ENCODE measurements at places on chromosomes 6 and 20. TPM values are rescaled to one million over a fixed set of nuclear protein-coding genes. Genes with fewer than 3 reads are reported as not detected.

The SIRPB1 gene
- total RNA-seq: 6.0 TPM

The TRAPPC3L gene
- not detected for total RNA-seq

The HLA-DOB gene
- 2.7 TPM for total RNA-seq

The CCN5 gene
- total RNA-seq: not detected

The BPI gene
- not detected for total RNA-seq

The SEMG1 gene
- not detected for total RNA-seq

- peaks cover 39% of the 10 kb centered on the region for H3K4me1 ChIP-seq
- H3K27me3 ChIP-seq: no peaks in the 10 kb centered on the region
- peaks cover 15% of the 10 kb centered on the region for H3K36me3 ChIP-seq
- no peak for DNase-seq
- peak overlapping the region; percentile 82 for H3K4me3 ChIP-seq
These were observed 2.0 kb downstream of the STK35 start for GRCh38 chr20:2103461-2104153.

- H3K27ac ChIP-seq: no peak overlapping the region
- H3K27me3 ChIP-seq: no peaks in the 10 kb centered on the region
- no peaks in the 10 kb centered on the region for H3K36me3 ChIP-seq
- H3K4me1 ChIP-seq: no peaks in the 10 kb centered on the region
- DNase-seq: no peak
These were observed 49.0 kb downstream of the STK35 start for GRCh38 chr20:2150660-2151059.

DNA sequence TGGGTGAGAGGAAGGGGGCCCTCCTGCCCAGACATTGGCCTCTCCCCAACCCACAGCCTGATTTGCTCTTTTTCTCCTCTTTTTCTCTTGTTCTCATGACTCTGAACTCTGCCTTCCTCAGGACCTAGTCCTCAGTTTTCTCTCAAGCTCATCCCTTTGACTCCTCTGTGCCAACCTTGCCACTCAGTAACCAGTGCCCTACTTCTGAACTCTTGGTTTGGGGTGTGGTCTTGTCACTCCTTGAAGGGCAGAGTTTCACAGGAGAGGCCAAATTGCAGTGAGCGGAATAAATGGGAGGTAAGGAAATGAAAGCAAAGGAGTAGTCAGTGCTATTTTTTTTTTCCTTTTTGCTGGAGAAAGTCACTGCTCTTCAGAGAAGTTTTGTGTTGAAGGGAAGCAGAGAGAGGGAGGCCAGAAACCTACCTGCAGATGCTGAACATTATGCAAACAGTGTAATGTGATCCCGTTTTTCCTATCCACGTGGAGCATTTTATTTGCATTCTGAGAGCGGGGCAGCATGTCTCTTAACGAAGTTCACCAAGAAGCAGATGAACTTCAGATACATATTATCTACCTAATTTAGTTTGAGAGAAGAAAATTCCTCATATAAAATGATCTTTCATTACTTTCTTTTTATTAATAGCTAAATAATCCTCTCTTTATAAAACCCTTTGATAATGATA is 26.9 kb downstream of the CFAP61 start:
- H3K27ac ChIP-seq: no peak overlapping the region
- H3K36me3 ChIP-seq: no peaks in the 10 kb centered on the region
- no peak for DNase-seq
- peaks cover 45% of the 10 kb centered on the region for H3K27me3 ChIP-seq

- no peaks in the 10 kb centered on the region for H3K27me3 ChIP-seq
- no peak overlapping the region for H3K4me3 ChIP-seq
- no peak for DNase-seq
- H3K4me1 ChIP-seq: peaks cover 27% of the 10 kb centered on the region
- no peak overlapping the region for H3K27ac ChIP-seq
These were observed 50.9 kb upstream of the TAB2 start for GRCh38 chr6:149266659-149267058.

DNA sequence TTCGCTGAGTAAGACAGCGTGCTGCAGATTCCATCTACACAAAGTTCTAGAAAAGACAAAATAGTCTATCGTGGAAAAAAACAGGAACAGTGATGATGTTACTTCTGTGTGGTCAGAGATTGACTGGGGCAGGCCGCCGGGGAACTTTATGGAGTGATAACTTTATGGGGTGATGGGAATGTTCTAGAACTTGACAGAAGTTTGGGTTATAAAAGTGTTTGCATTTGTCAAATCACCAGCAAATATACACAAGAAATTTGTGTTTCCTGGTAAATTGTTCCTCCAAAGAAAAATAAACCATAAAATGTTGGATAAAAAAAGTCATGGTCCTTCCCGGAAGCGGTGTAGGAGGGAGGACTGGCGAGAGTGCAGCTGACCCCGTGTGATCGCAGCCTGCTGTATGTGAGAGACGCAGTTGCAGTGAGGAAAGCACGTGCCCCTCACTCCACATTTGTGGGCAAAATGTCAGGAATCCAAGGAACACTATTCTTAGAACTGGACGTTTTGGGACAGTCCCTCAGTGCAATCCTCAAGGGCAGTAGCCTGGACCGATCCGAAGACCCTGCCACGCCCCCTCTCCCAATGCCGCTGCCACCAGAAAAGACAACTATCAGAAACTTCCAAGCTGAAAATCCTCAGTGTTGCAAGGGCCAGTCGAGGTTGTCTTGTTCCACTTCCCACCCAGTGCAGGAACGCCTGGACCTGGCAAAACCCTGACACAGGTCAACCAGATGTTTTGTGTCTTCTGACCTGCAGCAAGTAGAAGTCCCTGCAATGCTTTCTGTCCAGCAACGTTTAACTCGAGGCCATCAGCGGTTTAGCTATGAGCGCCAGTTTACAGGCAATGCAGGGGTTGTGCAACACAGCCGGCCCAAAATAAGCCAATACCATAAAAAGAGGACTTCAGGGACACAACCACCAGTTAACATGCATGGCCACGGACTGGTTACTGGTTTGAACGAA is 80.5 kb upstream of the QKI start:
- H3K27me3 ChIP-seq: peaks cover 8% of the 10 kb centered on the region
- no peak for DNase-seq
- no peaks in the 10 kb centered on the region for H3K36me3 ChIP-seq
- no peaks in the 10 kb centered on the region for H3K4me1 ChIP-seq
- no peak overlapping the region for H3K27ac ChIP-seq

DNA sequence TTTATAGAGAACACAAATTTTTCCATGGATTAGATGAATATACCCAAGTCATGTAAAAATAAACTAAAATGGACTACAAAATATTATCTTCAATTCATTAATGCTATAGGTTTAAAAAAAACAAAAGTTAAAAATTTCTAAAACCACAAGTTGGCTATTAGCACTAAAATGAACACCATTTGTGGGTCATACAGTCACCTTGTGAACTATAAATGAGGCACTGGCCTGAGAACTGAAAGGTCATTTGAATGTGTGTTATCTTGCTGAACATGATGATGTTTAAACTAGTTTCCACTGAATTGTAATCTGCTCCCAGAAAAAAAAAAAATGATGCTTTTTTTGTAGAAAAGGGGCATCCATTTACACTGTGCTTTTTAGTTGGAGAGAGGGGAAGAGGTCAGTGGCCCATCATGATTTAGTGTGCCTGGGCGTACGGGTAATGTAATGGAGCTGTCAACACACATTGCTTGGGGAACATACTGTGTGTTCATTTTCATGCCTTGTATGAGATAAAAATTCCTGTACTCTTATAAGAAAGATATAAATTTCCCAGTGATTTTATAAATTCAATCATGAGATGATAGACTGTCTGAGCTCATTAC is 96.6 kb upstream of the FKBP1C start:
- no peak overlapping the region for H3K4me3 ChIP-seq
- H3K36me3 ChIP-seq: no peaks in the 10 kb centered on the region
- no peaks in the 10 kb centered on the region for H3K4me1 ChIP-seq

- no peak for DNase-seq
- H3K27me3 ChIP-seq: no peaks in the 10 kb centered on the region
These were observed 684.2 kb downstream of the HTR1B start for GRCh38 chr6:76779068-76779467.

GRCh38 chr20:35009665-35010328 is 54.1 kb downstream of the MYH7B start:
- no peaks in the 10 kb centered on the region for H3K27me3 ChIP-seq
- peak overlapping the region; percentile 42 for H3K27ac ChIP-seq
- DNase-seq: no peak
- H3K4me3 ChIP-seq: no peak overlapping the region
- H3K4me1 ChIP-seq: peaks cover 10% of the 10 kb centered on the region
- H3K36me3 ChIP-seq: peaks cover 29% of the 10 kb centered on the region

DNA sequence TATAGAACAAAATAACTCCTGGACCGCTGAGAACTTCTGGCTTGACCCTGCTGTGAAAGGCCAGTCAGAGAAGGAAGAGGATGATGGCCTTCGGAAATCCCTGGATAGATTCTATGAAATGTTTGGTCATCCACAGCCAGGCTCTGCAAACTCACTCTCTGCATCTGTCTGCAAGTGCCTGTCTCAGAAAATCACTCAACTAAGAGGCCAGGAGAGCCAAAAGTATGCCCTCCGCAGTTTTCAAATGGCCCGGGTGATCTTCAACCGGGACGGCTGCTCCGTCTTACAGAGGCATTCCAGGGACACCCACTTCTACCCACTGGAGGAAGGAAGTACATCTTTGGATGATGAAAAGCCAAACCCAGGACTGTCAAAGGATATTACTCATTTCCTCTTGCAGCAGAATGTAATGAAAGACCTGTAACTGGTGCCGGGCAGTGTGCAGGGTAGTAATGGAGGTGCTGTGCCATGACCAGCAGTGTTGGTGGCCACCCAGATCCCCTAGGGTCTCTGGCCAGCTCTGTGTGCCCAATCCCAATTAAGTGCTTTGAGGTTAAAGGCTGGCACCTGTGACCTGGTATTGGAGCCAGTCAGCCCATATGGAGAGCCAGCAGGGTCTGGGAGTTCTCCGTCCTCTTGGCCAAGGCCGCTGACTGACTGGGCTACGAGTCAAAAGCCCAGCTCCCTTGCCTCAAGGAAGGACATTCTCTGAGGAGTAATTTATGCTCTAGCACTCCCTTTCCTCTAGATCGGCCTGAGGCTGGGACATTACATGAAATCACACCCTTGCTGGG is 87.1 kb downstream of the TRMT6 start:
- no peak overlapping the region for H3K4me3 ChIP-seq
- no peaks in the 10 kb centered on the region for H3K27me3 ChIP-seq
- peaks cover 31% of the 10 kb centered on the region for H3K4me1 ChIP-seq
- DNase-seq: peak; percentile 41
- H3K27ac ChIP-seq: no peak overlapping the region

DNA sequence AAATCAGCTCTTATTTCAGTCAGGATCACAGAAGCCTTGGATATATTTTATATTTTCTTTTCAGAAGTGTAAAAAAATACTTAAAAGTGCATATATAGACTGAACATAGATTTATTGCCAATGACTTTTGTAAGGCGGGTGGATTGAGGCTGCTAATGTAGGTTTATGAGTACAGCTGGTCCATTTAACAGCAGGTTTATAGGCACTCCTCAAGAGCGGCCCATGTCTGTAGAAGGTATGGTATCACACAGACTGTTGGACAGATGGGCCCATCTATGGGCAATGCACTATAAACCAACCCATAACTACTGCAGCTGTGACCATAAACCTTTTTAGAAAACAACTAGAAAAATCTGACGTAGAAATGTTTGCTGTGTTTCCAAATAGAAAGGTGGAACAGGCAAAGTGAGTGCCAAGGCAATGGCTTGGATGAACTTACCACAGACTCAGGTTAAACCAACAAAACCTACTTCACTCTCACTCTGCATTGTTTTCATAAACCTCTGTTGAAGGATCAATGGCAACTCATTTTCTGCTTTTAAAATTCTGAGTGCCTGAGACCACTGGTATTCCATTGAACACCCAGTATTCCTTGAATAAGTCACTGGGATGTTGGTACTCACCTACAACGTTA is 170.6 kb upstream of the EYA4 start:
- H3K36me3 ChIP-seq: no peaks in the 10 kb centered on the region
- no peak overlapping the region for H3K4me3 ChIP-seq
- H3K27me3 ChIP-seq: peaks cover 2% of the 10 kb centered on the region
- no peak overlapping the region for H3K27ac ChIP-seq
- no peaks in the 10 kb centered on the region for H3K4me1 ChIP-seq

DNA sequence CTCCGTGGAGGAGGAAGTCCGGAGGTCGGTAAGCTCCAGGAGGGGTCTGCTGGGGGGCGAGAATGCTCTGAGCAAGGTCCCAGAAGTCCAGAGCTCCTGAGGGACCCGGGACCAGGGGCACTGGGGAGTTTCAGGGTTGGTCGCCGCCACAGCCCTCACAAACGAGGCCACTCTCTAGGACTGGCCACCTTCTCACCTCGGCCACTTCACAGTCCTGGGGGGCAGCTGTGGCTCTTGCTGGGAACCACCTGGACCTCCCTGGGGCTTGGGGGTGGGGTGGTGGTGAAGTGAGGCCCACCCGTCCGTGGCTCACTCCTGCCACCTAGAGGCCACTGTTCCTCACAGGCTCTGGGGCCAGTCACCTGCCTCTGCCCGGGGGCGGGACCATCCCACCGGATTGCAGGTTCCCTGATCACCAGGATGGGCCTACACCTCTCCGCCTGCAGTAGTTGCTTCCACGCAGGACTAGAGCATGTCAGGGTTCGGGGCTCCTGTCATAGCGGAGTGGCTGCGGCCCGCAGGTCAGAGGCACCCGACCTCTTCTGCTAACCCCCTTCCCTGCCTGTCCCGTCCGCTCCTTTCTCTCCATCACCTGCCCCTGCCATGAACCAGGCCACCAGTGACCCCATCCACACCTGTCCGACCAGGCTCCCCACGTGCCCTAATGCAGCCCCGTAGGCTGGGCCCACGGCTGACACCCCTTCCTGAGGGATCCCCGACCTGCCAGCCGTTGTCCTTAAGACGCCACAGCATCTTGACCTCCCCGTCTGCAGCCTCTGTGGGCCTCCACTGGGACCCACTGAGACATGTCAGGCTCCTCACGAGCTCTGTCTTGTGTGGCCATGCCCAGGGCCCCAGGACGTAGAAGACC is 5.1 kb upstream of the TCEA2 start:
- peak overlapping the region; percentile 64 for H3K4me3 ChIP-seq
- no peaks in the 10 kb centered on the region for H3K27me3 ChIP-seq
- H3K36me3 ChIP-seq: no peaks in the 10 kb centered on the region

DNA sequence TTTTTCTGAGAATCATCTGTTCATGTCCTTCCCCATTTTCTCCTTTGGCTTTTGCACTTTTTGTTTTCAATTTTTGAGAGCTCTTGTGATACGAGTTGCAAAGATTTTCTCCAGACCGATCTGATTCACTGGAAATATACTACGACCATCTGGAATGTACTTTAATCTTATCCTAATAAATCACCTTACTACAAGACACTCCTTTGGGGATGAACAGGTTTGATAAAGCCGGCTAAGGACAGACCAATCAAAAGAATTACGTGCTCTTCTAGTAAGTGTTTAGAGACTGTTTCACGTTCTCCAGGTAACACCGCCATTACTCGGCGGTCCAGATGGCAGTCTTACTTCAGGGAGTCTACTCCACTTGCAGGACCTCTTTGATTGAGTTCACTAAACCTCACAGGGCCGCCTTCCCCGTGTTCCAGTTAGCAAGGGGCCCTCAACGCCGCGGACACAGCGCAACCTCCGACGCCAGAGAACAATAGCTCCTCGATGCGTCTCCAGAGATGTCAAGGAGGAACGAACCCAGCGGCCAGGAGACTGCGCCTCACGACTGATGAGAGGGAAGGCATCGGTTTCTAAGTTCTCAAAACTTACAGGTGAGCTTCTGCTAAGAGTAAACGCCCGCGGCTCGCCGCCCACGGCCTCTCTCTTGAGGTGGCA is 920 bp upstream of the WTAP start:
- H3K36me3 ChIP-seq: peaks cover 43% of the 10 kb centered on the region
- H3K4me1 ChIP-seq: peaks cover 37% of the 10 kb centered on the region
- no peak for DNase-seq
- peak overlapping the region; percentile 88 for H3K4me3 ChIP-seq

Data from activated CD8-positive, alpha-beta memory T cell treated with anti-CD3 and anti-CD28 coated beads, Interleukin-2, amount 10 ng/mL, durations not matched to agents 7 days and 5 days (primary cell).